ENCODE measurements at places on chromosomes 16 and 17.

DNA sequence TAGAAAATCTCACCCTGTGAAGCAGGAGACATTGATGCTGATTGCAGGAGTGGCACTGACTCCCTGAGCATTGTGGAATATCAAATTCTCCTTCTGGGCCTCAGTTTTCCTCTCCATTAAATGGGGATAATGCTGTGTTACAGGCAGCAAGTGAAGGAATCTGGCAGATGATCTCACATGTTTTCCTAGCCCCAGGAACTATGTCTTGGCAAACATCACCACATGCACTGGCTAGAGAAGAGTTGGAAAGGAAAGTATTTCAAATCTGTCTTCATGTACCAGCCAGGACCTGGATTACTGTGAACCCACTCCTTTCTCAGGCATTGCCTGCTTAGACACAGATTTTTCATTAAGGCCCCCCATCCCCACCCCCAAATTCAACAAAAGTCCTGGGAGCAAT lies 13.6 kb upstream of the CCL8 start:
- no peak for DNase-seq

DNA sequence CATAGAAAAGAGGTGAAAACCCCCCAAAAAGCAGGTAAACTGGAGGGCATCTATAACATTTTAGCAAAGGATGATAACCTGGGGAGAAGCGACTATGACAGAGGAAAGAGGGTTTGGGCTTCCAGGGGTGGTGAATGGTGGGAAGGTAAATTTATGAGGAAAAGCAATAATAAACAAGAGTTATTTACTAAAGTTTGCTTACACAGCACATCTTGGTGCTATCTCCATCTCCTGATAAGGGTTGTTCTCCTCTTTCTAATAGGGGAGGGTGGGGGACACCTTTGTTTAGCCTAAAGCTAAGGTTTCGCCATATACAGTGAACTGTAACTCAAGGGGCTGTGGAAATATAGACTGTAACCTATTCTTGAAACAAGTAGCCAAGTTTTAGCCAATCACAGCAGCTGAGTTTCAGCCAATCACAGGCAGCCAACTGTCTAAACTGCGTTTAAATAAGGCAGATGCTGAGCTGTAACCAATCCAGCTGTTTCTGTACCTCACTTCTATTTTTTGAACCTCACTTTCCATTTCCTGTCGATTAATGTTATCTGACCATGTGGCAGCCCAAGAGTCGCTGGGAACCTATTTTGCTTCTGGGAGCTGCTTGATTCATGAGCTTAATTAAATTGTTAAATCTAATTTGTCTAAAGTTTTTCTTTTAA lies 191.8 kb downstream of the MAP2K6 start:
- no peak for DNase-seq

DNA sequence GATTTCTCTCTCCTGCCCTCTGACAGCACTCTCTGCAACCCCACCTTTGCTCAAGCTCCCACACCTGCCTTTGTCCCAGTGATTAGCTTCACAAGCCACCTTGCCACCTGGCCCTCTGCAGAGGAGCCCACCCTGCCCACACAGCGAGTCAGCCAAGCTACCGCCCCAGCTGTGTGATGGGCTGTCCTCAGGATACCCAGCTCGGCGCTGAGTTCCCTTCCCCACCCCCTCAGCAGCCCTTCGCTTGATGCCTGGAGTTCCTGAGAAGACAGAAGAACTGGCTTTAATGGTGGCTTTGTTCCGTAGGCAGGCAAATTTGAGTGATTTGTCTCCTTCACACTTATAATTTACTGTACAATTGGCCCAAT lies 266.4 kb downstream of the CBLN1 start:
- no peak for DNase-seq

- no peak for DNase-seq
Measured at GRCh38 chr17:69179227-69179952, 37.7 kb upstream of the ABCA6 start.

DNA sequence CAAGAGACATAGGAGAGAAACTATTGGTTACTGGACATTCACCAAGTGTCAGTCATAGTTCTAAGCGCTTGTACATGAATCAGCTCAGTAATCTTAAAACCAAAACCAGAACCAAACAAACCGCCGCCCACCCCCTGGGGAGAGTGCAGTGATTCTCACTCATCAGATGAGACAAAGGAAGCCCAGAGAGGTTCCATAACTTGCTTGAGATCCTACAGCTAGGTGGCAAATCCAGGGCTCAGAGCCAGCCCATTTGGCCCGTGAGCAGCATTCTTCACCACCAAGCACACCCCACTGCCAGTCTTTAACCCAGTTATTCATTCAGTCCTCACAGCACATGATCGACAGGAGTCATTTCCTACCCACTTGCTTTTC lies 37.2 kb upstream of the RGS9 start:
- DNase-seq: no peak

GRCh38 chr17:41650794-41651624 lies 26.6 kb upstream of the KRT17 start:
- no peak for DNase-seq

- DNase-seq: no peak
Measured at GRCh38 chr17:75843577-75844529, at the start of gene UNC13D. UNC13D (minus strand) TSS chr17:75844404; CDS start chr17:75844337, 67 bp downstream.

DNA sequence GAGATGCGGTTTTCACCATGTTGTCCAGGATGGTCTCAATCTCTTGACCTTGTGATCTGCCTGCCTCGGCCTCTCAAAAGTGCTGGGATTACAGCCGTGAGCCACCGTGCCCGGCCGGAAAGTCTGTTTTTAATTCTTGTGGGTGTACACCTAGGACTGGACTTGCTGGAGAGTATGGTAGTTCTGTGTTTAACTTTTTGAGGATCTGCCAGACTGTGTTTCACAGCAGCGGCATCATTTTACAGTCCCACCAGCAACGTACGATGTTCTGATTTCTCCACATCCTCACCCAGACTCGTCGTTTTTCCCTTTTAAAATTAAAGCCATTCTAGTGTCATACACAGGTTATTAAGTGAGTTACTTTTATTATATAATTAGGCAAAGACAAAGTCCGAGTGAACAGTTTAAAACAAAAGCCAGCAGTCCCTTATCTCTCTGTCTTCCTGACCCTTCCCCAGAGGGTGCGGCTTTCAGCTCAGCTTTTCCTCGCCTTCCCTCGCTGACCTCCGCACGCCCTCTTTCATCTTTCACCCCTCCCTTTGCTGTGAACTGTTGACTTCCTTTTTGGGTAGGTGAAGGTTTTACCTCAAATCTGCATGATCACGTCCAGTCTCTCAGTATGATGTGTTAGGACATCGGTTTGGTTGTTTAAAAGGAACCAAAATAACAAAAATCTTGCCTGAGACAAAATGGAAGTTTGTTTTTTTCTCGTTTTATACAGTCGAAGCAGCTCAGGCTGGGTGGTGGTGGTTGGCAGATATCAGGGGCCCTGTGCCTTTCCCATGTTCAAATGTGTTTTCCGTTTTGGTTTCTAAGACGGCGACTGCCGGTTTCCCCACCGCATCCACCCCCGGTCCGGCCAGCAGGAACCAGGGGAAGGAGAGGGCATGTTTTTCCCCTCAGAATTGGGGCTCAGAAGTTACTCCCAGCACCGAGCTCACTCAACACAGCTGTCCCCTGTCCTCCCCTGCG lies 18.0 kb downstream of the FAM234A start:
- DNase-seq: no peak

DNA sequence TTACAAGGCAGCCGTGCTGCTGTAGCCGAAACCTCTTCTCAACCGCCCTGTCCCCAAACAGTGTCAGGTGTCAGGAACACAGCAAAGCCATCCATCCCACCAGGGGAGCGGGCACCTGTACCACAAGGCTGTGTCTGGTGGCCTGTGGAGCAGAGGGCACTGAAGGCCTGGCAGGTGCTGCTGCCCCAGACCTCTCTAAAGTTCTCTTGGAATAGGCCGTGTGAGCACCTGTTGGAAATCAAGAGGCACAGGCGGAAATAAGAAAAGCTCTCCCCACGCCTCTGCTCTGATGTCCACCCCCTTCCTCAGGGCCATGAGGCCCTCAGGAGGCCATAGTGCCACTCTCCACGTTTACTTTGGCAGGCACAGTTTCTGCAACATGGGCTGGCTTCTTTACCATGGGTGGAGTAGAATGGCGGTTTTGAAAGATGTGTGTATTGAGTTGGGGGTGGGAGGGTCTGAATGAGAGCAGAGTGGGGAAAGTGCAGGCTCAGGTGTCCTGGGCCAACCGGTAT lies 99.9 kb upstream of the ZNF750 start:
- DNase-seq: peak; percentile 39

GRCh38 chr17:35614810-35615209 lies 27.7 kb downstream of the AP2B1 start:
- no peak for DNase-seq

DNA sequence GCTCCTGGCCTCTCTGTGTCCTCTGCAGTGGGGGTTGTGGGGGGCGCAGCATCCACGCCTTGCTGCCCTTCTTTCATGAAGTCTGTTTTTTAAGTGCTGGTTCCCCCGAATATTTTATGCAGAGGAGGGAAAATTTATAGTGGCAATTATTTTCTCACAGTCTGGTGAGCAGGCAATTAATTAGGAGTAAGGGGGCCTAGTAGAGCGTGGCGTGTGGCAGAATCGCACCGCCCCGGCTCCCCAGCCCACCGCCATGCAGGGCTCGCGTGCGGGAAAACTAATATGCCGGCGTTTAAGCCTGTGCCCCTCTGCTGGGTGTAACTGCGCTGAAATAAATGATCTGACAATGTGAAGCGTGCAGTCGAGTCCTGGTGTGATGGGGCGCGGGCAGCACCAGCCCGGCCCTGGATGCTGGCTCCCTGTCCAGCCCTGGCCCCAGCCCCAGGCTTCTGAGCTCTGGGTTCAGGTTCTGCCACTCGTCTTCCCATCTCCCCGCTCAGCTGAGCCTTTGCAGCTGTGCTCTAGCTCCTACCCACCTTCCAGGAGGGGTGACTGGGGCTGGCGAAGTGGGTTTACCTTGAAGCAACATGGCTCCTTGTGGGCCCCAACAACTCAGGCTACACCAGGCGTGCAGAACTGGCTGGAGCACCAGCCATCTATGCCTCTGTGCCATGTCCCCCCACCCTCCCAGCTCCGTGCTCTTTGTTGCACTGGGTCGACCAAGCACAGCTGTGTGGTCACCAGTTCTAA lies 13.8 kb downstream of the ENGASE start:
- DNase-seq: no peak

DNA sequence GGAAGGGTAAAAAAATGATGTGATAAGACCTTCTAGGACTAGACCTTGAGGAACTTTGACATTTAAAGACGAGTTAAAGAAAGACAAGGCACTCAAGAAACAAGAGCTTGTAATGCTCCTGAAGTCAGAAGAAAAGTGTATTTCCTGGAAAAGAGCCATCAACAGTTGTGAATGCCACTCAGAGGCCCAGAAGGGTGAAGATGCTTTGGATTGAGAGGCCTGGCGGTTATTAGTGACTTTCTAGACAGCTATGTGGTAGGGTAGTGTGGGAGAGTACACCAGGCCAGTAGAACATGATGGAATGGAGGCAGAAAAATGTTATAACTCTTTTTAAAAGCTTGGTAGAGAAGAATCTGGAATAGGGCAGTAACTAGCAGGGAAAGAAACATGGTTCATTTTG lies 34.1 kb upstream of the ANKFN1 start:
- no peak for DNase-seq

DNA sequence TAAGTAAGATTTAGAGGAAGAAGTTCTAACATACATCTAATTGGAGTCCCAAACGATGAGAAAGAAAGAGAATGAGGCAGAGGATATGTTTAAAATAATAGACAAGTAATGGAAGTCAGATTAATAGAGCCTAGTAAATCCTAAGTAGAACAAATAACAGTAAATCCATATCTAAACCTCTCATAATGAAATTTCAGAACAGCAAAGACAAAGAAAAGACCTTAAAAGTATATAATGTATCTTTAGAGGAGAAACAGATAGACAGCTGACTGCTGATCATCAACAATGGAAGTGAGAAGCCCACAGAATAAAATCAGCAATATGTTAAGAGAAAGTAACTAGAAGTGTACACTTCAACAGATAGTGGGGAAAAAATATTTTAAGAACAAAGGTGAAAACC lies 536.2 kb upstream of the ZFHX3 start:
- DNase-seq: no peak

DNA sequence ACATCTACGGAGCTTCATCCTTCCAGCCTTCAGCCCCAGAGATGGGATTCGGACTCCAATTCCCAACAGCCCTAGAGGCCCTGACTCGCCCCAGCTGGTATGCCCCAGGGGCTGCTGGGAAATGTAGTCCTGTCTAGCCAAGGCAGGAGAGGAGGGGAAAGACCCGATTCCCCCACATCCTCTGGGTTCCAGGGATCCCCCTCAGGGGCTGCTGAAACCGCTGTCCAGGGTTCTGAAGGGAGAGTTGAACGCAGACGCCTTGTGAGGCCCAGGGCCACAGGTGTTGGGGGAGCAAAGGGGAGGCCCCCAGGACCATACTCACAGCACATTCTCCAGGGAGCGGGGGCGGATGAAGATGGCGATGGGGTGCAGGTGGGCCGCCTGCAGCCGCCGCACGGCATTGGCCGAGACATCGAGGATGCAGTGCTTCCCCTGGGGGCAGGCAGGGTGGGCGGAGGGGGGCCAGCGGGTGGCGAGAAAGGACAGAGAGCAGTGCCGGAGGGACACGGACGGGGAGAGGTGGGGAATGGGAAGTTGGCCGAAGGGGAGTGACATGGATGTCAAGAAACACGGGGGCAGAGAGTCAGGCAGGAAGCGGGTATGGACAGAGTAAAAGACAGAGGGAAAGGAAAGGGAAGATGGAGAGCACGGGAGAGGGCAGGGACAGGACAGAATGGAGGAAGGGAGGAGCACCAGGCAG lies 12.6 kb upstream of the ASGR1 start:
- DNase-seq: no peak

- no peak for DNase-seq
Measured at GRCh38 chr17:60169921-60170817, 20.4 kb downstream of the CA4 start.

DNA sequence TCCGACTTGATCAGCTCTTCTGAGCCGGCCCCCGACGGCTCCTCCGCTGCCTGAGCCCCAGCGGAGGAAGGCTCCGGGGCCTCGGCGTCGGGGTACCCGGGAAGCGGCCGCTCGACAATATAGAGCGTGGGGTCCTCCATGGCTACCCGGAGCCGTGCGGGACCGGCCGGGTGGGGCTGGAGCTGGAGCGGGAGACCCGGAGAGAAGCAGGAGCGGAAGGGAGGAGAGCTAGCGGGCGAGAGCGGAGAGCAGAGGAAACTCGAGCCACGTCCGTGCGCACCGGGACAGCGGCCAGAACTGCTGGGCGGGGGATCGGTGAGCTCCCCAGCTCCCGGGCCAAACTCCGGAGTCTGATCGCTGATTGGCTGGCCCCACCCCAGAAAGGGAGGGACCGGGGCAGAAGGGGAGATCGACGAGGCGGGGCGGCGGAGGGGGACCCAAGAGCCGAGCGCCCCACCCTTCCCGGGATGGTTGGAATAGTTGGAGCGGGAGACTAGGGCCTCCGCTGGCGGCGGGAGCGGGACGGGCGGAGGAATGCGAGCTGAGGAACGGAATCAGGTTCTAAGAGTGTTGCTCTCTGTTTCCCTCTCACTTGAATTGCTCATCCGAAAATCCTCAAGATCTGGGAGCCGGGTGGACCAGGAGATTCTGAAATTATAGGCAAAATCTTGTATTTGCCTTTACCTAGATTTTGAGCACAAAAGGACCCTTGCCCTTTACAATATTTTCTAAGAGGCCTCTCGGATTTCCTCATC lies at the start of gene CAVIN1:
Gene CAVIN1, minus strand, starts transcription at position 299 of the 755 bp plus-strand sequence. Its CDS starts 159 bp downstream, at position 140.
- DNase-seq: peak; percentile 33

GRCh38 chr17:44965481-44966234 lies 2.4 kb downstream of the C1QL1 start:
- no peak for DNase-seq

- DNase-seq: no peak
Measured at GRCh38 chr16:28834873-28835863, 11.0 kb downstream of the TUFM start.

- no peak for DNase-seq
Measured at GRCh38 chr17:70168044-70168976, 1.0 kb upstream of the KCNJ2 start.

Data from NCI-H2029 (cell line).